ENCODE measurements at places on chromosomes 6 and 20.

GRCh38 chr6:5175635-5176034, 85.1 kb downstream of the LYRM4 start:
- no peak for DNase-seq

DNA sequence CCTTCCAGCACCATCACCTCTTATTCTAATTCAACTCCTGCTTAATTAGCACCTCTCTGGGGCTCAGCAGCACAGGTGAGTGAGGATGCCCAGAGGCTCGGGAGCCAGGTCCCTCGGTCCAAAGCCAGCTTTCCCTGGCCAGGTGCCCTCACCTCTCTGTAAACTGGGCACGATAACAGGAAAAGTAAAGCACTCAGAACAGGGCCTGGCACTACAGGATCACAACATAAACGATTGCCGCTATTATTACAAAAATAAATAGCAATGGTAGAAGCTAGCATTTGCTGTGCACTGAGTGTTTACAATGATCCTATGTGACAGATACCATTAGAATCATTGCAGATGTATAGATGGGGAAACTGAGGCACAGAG, 2.6 kb downstream of the BPIFB2 start:
- DNase-seq: no peak

DNA sequence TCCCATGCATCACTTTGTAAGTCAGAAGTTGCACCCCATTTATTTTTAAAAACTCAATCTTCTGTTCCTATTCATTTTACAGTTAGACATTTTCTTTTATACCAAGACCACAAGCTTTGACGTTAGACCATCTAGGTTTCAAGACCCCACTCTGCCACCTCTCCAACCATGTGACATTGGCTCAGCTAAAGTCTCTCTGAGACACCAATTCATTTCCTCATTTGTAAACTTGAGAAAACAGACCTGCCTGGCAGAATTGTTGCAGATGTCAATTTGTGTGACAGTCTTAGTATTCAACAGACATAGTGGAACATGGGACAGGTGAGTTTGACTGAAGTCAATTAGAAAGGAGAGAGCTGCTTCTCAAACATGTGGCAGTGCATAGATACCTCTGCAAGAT, 55.6 kb upstream of the CSE1L start:
- no peak for DNase-seq

DNA sequence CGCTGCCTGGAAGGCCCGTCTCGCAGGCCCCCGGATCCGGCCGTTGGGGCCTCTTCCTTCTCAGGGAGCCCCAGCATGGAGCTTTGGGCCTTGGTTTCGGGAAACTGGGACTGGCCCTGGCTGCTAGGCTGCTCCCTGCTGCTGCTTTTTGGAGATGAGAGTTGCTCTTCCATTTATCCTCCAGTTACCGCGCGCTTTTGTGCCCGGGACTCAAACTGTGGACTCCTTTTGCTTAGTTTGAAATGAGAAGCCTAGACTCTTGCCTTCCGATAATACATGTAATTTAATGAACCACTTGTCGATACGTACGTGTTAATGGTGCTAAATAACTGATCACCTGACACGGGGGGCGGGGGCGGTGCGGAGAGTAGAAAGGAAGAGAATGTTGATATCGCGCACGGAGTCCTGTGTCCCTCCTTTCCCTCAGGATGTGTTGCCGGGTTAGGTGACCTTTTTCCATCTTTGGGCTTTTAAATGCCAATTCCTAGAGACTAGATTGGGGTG, 968 bp downstream of the PHF3 start:
- peak; percentile 18 for DNase-seq

DNA sequence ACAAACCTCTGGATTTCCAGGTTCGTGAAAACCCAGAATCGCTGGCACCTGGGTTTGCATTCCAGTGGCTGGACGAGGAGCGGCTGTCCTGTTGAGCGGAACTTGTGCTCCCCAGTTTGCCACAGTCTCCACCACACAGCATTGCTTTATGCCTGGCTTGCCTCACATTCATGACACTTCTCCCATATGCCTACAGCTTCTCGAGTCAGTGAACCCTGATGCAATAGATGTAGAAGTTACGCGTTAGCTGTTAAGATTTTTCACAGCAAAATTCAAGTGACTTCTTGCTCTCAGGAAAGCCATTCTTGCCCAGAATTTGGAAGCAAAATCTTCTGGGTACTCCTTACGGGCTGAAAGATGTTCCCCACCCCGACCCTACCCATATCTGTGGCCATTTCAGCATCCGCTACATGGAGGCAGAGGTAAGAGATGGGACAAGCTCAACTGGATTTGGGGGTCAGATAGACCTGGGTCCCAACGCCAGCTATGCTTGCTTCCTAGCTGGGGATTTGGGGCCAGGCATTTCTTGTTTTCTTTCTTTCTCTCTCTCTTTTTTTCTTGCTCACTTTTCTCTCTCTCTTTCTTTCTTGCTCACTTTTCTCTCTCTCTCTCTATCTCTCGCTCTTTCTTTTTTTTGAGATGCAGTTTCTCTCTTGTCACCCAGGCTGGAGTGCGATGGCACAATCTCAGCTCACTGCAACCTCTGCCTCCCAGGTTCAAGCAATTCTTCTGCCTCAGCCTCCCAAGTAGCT, 12.4 kb upstream of the GDAP1L1 start:
- DNase-seq: no peak
